NCI-H510A (cell line): ENCODE measurements at places on chromosomes 3 and 15.

GRCh38 chr3:159987291-159987711, 1.3 kb upstream of the IL12A start:
- no peak for DNase-seq

- no peak for DNase-seq
These were observed 45.3 kb upstream of the INO80 start for GRCh38 chr15:41161336-41161735.

- no peak for DNase-seq
These were observed 34.7 kb downstream of the OXNAD1 start for GRCh38 chr3:16299746-16300145.

DNA sequence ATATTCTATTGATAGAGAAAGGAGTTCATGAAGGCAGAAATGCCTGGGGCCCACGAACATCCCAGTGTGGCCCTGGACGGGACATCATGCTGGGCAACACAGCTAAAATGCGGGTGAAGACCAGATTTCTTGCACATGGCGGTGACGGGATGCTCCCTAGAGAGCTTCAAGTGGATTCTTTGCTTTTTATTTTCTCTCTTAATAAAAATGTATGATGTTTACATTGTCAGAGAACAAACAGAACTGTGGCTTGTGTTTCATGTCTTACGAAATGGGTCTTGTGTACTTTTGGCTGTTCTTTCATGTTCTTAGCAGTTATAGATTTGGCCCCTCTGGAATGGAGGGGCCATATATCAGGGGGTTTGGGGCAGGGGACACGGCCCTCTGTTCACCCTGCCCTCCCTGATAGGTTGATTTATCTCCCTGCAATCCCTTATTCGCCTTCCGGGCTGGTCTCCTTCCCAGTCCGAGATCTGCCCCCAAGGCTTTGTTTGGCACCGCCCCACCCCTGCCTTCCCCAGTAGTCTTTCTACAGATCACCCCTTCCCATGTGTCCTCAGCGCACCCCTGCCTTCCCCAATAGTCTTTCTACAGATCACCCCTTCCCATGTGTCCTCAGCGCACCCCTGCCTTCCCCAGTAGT, 68.7 kb upstream of the CGNL1 start:
- DNase-seq: no peak
